Inflammatory macrophage (primary cell): ENCODE measurements at places on chromosomes 13 and 19.
A peak's percentile ranks its signal among the peaks of the same experiment; 100 is the strongest.

GRCh38 chr19:35171730-35172129 lies 17.2 kb downstream of the FXYD5 start:
- peak; percentile 37 for DNase-seq

- DNase-seq = no peak
Measured at GRCh38 chr13:111282425-111282824, 38.0 kb upstream of the TEX29 start.

- DNase-seq = peak; percentile 47
Measured at GRCh38 chr13:94480672-94481145, 1.2 kb upstream of the DCT start.

DNA sequence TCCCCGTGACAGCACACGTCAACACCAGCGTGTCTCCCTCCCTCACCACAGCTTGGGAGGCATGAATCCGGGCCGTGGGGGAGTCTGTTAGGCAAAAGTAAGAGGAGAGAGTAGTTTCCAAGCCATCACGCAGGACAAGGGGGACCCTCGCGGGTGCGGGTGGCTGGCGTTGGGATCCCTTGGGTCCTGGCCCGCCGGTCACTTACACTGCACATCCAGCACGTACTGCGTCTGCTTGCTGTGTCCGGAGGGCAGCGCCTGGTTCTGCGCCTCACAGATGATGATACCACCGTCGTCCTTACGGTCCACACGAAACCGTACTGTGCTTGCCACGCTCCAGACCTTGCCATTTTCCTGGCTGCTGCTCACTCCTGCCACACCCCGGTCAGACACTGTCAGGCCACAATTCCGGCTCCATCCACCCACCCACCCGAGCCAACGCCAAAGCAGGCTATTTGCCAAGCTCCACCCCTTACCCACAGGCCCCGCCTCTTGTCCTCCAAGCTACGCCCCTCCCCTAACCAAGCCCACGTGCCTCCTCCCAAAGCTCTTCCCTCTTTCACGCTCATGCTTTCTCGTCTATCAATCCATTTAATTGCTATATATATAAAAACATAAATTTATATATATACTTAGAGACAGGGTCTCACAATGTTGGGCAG lies 6.6 kb upstream of the ZNF428 start:
- peak; percentile 64 for DNase-seq

GRCh38 chr13:108363666-108364065 lies 94.1 kb downstream of the TNFSF13B start:
- no peak for DNase-seq

DNA sequence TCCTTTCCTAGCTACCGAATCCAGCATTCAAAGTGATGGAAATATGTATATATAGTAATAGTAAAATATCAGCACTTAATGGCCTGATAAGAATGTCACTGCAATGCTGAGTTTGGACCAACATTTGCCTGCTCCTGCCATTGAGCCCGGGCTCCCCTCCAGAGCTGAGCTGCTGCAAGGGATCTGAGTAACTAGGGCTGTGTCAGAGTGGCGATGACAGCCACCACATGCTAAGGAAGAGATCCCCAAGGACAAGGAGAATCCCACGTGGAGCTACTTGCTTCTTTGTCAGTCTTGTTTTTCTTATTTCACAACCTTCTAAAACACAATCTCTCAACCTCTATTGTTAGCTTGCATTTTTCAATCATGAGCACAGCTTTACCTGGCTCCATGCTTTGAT lies 19.5 kb upstream of the ALOX5AP start:
- no peak for DNase-seq

GRCh38 chr19:51181913-51182419 lies 39.9 kb downstream of the SIGLEC7 start:
- DNase-seq = no peak

DNA sequence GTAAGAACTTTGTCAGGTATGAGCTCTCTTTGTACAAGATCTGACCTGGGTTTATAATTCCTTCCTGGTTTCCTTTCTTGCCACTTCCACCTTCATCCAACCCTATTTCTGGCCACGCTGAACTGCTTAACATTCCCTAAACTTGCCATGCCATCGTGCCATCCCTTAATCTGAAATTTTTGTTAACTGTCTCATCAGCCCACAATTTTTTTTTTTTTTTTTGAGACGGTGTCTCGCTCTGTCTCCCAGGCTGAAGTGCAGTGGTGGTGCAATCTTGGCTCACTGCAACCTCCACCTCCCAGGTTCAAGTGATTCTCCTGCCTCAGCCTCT lies 144.6 kb downstream of the GGACT start:
- DNase-seq = no peak

GRCh38 chr13:101621099-101621498 lies 168.6 kb downstream of the ITGBL1 start:
- no peak for DNase-seq

GRCh38 chr19:28063702-28064101 lies 1149.2 kb downstream of the UQCRFS1 start:
- DNase-seq = no peak

DNA sequence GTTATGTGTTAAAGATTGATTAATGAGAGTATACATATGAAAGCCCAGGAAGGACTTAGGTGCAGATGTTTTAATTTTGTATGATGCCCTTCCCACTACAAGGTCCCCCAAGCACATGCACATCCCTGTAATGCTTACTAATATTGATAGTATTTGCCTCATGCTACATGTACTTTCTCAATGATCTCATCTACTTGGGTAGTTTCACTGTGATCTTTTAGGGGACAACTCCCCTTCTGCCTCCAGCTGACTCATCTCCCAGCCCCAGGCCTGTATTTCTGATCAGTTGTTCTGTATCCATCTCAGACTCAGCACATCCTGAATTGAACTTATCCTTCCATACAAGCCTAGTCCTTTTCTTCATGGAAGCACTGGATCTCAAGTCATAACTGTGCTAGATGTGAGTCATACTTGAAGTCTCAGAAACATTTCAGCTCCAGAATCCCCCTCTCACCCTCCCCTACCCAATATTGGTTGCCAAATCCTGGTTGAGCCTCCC lies 49.4 kb upstream of the INTS6 start:
- no peak for DNase-seq

DNA sequence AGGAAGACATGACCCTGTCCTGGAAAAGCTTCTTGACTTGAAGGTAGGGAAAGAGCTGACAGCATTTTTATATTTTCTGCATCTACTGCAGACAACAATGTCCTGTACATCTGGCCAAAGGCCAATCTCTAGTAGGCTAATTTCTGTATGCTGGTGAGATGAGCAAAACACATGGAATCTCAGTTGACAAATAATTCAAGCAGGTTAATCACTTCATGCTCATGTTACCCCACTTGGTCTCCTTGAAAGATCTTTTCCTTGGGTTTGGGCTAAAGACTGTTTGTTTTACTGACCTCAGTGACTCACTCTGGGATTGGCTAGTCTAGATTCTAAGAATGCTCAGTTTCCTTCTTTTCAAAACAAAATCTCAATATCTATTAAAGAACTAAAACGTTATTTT lies 298.8 kb downstream of the LMO7 start:
- no peak for DNase-seq

DNA sequence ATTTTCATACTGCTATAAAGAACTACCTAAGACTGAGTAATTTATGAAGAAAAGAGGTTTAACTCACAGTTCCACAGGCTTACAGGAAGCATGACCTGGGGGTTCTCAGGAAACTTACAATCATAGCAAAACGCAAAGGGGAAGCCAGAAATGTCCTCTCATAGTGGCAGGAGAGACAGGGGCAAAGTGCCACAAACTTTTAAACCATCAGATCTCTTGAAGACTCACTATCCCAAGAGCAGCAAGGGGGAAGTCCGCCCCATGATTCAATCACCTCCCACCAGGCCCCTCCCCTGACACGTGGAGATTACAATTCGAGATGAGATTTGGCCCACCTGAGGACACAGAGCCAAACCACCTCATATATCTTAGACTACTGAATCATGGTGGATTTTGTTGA lies 198.7 kb downstream of the KCTD12 start:
- peak; percentile 14 for DNase-seq

- peak; percentile 69 for DNase-seq
Measured at GRCh38 chr19:39792999-39793546, 14.4 kb downstream of the LEUTX start.

GRCh38 chr13:110229905-110230563 lies 76.9 kb downstream of the COL4A1 start:
- DNase-seq = no peak

- DNase-seq = no peak
Measured at GRCh38 chr13:97766749-97767148, 186.7 kb upstream of the IPO5 start.

GRCh38 chr19:41998246-41999020 lies 4.4 kb upstream of the ATP1A3 start:
- peak; percentile 6 for DNase-seq

GRCh38 chr13:95559100-95559499 lies 6.6 kb downstream of the CLDN10 start:
- DNase-seq = no peak

- DNase-seq = no peak
Measured at GRCh38 chr13:106514928-106515634, 20.4 kb downstream of the EFNB2 start.

DNA sequence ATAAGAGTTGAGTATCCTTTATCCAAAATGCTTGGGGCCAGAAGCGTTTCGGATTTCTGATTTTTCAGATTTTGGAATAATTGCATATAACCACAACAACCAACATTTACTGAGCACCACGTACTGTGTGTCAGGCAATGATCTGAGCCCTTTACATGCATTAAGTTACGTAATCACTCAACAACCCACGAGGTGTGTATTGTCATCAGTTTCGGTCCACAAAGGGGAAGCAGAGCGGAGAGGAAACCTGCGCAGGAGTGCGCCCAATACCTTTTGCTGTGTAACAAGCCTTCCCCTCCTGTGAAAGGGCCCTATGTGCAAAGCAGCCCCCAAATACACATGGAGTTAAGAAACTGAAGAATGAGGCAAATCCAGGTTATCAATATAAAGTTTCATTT lies 20.7 kb upstream of the NLRP12 start:
- peak; percentile 90 for DNase-seq

DNA sequence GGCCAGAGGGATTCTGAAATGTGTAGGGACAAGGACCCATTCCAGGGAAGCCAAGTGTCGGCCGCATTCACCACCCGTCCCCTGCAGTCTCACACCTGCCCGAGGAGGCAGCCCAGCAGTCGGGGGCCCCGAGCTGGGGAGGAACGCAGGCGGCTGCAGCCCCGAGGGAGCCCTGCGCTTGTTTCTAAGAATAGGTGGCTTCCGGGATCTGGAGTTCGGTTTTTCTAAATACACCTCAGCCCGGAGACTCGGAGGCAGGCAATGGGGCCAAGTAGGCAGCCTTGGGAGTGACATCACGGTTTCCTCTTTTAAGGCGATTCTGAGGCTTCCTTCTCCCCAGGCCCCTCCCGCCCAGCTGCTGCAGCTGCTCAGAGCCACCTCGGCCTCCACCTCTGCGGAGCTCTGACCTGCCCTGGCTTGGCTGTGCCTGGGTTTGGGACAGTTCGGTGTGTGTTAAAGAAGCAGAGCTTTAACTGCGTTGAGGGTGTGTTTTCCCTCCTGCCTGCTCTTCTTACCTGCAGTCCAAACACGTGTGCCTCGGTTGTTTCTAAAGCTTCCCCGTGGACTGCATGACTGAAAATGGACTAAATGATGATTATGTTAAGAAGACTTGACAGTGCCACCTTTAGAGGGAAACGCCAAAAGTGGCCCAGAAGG lies 80.5 kb downstream of the COL4A2 start:
- no peak for DNase-seq

DNA sequence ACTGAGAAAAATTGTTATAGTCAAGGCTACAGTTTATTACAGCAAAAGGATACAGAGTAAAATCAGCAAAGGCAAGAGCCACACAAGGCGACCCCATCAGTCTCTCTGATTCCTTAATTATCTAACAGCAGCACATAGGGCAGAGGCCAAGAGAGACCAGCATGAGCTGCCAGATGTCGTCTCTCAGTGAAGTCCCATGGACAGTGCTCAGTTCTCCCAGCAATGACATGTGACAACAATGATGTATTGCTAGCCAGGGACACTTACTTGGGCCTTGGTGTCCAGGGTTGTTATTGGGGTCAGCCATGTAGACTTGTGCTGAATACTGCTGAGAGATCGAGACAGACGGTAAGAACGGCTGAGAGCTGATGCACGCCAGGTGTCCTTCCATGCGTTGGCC lies 22.3 kb downstream of the ZSWIM9 start:
- no peak for DNase-seq

GRCh38 chr13:78827471-78827870 lies 168.5 kb upstream of the OBI1 start:
- DNase-seq = no peak

- no peak for DNase-seq
Measured at GRCh38 chr13:108214441-108215271, 680 bp downstream of the LIG4 start.

DNA sequence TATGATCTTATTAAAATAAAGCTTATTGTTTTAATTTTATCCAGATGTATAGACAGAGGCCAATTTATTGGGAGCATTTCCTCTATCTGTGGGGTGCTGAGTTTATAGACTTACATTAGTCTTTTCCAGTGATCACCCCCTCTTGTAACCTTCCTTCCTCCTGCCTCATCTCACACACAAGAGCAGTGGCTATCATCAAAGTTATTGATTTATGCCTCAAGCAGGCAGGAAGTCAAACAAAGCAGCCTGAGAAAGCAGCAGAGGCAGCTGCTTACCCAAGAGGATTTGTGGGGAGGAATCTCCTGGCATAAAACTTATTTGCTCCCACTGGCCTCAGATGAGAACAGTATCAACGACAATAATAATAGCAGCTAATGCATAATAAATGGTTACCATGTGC lies 26.3 kb upstream of the DCLK1 start:
- DNase-seq = no peak

- no peak for DNase-seq
Measured at GRCh38 chr19:42093926-42094325, 18.0 kb downstream of the ZNF574 start.

- DNase-seq = no peak
Measured at GRCh38 chr19:6873708-6874431, 13.5 kb upstream of the ADGRE1 start.

DNA sequence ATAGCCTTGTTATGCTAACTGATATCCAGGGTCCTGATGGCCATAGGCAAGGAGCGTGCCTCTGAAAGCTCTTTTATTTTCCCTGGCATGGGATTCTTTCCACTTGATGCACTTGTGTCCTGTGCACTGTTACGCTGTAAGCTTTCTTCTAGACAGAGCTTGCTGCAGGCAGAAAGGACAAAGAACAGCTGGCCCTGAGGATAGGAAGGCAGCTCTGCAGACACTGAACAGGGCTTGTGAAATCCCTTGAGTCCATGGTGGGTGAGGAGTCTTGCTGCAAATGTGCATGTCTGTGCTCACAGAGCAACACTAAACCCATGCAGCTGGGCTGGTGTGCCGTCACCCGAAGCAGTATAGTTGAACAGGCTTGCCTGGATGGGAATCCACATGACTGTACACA lies 126.6 kb downstream of the AKAP11 start:
- DNase-seq = no peak

DNA sequence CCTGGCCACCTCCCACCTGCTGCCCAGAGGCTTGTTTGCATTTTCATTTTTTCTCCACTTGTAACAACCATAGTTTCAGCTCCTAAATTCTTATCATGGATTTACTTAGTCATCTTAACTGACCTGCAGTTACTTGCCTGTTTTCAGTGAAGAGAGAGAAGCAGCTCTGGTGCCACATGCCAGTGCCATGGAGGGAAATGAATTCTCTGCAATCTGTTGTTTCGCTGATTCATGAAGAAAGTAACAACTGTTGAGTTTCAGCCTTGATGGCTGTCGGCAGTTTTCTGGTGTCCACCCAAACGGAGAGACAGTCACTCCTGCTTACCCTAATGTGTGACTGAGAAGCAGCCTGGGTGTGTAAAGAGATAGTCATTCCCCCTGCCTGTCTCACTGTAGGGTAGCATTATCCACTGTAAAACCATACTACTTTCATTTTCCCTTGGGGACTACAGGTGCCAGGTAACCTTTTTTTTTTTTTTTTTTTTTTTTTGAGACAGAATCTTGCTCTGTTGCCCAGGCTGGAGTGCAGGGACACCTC lies 116.1 kb downstream of the DNAJC3 start:
- no peak for DNase-seq

GRCh38 chr19:18731562-18732008 lies 48.1 kb downstream of the CRTC1 start:
- DNase-seq = no peak
